ENCODE measurements at places on chromosomes 5 and 9.

DNA sequence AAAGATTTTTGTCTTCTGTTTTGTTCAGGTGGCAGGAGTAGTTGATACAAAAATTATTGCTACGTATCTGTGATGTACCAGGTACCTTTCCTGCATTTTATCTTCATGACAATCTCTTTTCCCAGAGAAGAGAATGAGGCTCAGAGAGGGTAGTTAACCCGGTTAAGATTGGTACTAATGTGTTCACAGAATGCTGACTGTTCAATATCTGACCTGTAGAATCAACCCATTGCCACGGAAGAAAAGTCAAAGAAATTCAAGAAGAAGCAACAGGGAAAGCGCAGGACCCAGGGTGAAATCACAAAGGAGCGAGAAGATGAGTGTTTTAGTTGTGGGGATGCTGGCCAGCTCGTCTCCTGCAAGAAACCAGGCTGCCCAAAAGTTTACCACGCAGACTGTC lies 11.8 kb downstream of the RAB24 start:
- DNase-seq = no peak

DNA sequence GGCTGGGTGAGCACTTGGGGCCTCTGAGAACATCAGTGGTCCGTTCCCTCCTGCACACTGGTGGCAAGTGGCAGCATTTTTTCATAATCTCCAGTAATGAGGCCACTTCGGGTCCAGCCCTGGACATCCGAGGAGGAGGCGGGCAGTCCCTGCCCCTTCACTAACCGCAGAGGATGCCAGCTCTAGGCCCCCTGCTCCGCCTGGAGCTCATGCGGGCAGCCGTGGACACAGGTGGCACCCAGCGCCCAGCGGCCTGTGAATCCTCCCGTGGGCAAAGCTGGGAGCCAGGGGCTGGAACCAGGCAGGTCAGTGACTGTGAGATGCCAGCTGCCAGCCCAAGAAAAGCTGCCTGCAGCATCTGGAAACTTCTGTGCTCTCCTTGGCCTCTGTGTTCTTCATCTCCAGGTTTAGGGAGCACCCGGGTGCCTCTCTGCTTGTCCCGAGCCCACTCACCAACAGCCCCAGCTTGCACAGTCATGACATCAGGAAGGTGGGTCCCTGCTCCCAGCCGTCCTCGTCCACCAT lies 92.4 kb downstream of the KCNT1 start:
- no peak for DNase-seq

DNA sequence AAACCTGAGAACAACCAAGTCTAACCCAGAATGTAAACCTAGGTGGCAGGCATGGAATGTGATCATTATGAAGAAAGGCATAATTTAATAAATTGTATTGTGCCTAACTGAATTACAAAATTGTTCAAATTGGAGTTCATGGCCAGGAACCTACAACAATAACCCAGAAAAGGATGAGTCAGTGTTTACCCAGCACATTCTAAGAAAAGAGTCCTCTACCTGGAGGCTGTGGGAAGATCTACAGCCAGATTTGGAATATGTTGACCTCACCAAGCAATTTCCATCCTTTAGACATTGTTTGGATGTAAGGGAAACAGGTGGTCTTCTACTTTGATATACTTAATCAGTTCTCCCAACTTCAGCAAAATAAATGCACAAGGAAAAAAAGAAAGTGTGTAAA lies 152.2 kb downstream of the TMEM161B start:
- no peak for DNase-seq

DNA sequence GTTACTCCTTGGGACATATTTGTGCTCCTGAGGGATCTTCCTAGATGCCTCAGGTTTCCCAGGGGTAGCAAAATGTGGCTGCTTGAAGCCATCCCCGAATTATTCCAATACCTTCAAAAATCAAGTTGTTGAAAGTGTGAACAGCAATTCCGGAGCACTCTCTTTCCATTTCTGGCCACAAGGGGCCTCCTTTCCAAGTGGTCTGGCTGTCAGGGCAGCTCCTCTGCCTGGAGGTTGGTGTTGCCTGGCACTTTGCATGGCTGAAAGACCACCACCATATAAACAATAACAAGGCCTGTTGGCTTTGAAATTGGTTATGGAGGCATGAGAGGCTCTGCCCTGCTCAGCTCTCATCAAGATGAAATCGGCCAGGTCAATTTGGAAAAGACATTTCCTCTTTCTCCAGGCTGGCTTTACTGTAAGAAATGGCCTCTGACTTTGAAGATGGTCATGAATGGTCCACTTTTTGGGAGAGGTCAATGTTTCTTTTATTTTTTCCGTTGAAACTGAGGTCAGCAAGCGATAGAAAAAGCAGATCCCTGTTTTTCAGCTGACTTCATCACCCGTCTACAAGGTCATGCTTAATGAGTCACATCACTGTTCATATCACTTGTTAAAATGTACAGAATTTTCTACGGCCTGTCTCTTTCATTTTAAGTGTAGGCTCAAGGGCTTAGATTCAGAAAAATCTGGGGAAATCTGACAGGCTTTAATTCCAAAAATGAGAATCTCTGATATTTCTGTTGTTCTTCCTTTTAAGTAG lies 481.1 kb upstream of the ZNF608 start:
- no peak for DNase-seq

- DNase-seq = no peak
These were observed 654.5 kb downstream of the CETN3 start for GRCh38 chr5:89755024-89755423.

- DNase-seq = no peak
These were observed 29.8 kb upstream of the MSX2 start for GRCh38 chr5:174694611-174695010.

DNA sequence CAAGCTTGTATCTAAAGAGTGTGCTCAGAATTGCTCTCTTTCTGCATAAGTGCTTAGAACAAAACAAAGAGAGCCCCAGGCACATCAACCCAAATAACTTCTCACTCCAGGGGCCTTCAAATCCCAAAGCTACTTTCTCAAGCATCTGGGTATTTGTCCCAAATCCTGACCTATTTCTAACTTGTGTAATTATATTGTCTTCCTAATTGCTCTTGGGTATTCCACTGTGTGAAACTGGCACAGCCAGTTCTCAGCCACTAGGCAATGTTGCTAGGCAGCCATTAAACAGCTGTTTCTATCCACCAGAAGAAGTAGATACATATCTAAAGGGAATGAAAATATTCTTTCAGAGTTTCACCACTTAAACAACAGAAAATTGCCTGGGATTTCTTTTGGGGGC lies 198.8 kb downstream of the PRELID2 start:
- no peak for DNase-seq

DNA sequence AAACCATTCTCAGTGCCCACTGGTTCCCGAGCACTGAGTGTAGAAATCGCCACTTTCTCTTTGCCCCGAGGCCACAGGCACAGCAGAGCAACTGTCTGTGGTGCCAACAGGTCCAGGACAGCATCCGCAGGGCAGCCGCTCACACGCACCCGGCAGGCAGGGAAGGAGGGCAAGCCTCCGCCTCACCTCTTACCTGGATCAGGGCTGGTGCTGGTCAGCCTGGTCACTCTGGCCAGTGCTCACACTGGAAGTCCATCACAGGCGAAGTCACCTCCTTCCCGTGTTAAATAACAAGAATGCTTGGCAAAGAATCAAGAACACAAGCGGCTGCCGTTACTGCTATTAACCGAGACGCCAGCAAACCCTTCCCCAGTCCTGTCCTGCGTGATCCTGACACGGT lies 13.7 kb downstream of the DIPK1B start:
- no peak for DNase-seq

Data from stimulated activated CD8-positive, alpha-beta memory T cell treated with anti-CD3 and anti-CD28 coated beads, Interleukin-15, amount 100 ng/mL, for 24 hours (primary cell).